ENCODE measurements at places on chromosomes 1 and 21.

DNA sequence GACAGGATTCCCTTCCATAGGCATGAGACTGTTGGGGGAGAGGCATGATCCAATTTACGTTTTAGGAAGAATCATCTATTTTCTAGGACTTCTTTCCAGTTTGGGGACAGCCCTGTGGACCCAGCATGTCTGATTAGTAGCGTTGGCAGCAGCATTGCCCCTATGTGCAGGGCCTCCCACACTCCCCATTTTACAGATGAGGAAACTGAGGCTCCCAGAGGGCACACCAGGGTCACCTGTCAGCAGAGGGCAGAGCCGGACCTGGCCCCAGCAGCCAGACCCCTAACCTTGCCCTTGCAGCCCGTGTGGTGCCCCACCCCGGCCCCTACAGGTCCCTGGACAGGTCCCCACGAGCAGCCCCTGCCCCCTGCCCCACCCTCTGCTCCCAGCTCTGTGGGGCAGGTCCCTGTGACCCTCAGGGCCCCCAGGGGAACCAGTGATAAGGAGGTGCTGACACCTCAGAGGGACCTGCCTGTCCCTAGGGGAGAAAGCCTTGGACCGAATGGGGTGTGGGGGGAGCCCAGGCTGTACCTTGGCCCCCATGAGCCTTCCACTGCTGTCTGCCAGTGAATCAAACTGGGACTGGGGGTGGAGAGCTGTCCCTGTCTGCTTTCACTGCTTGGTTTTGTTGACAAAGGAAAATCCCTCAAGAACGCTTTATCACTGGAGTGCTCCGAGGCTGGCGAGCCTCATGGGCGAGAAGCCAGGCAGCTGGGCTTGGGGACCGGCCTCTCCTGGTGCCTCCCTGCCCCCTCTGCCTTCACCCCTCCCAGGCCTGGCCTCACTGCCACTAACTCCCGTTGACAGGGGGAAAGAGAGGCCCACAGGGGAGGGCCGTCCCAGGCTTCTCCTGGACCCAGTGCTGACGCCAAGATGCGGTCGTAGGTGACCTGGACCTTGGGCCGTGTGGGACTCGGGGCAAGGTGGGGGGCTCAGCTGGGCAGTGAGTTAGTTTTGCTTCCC is 39.4 kb upstream of the CCDC27 start:
- DNase-seq: no peak

- no peak for DNase-seq
Observed at GRCh38 chr1:10751561-10752085, 44.8 kb downstream of the CASZ1 start.

- no peak for DNase-seq
Observed at GRCh38 chr1:228180959-228181644, 15.5 kb downstream of the IBA57 start.

DNA sequence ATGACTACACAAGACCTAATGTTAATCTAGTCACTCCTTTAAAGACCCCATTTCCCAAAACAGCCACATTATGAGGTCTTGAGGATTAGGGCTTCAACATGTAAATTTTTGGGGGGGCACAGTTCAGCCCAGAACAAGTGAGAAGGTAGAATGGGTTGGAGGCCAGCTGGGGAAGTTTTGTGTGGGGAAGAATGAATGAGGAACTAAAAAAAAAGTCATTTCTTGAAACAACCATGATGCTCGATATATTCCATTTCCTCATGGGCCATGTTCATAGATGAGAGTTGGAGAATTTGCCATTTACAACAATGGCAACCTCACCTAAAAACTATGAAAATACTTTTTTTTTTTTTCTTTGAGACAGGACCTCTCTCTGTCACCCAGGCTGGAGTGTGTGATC is 14.5 kb downstream of the NLRP3 start:
- DNase-seq: no peak
